Left colon (tissue), 2 donors: ENCODE measurements at places on chromosomes 2 and 18. TPM values are rescaled to one million over a fixed set of nuclear protein-coding genes. Genes with fewer than 3 reads are reported as not detected.
A peak's percentile ranks its signal among the peaks of the same experiment; 100 is the strongest.

DNA sequence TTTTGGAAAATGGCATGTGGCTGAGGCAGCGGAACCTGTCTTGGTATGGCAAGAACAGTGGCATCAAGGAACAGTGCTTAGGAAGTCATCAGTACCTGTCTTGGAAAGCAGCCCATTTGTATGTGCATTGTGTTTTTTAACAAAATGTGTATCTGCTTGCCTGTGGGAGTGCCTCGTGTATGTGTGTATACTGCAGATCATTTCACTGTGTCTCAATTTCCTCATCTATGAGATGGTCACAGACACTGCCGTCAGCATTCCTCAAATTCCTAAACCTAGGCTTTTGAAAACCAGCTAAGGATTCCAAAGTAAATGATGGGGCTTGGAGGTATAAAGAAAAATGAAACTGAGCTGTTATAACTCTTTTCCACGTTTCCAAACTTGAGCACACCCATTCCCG lies 441.3 kb downstream of the RND3 start:
- no peak for DNase-seq

DNA sequence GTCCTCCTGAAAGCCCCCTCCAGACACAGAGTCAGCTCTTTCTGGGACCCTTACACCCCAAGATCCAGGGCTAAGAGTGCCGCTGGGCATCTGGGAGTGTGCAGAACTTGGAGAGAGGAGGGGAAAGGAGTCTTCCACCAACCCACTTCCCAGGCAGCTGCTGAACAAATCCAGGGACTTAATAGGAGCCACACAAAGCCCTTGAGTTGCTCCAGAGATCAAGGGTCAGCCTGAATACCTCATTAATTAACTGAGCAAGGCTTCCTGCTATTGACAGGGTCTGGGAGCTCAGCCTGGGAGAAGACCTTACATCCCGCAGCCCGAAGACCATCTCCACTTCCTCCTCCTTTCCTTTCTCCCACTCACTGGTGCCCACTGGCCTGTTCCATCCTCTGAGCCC lies 108.3 kb downstream of the CELF4 start:
- no peak for DNase-seq

DNA sequence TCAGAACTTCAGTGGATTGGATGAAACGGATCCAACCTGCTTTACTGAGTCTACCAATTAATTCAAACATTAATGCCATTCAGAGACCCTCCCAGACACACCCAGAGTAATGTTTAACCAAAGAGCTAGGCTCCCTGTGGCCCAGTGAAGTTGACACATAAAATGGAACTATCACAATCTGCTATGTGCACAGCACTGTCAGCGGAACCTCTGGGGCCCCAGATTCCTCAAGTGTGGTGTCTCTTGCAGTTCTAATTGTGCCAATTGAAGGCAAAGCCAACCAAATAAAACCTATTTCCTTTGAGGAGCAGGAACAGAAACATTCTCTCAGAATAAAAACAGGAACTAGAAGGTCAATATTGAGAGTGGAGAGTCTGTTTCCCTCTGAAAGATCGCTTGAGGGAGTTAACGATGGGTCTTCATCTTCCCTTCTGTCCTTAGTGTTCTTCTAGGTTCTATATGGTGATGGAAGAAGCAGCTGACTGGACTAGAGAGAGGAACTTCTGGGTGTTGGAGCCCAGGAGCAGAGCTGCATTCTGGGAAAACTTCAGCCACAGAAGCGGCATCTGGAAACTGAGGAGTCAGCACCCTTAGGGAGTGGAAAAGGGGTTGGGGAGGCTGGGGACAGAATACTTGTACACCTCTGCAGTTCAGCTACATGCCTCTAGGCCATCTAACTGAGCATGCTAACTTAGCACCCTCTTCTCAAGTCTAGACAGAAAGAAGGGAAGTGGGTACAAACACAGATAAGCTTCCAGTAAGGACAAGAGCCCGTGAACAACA lies 174.4 kb upstream of the FBXO11 start:
- DNase-seq = no peak

GRCh38 chr2:4753721-4754120 lies 938.5 kb upstream of the SOX11 start:
- DNase-seq = no peak

- no peak for DNase-seq
Measured at GRCh38 chr2:179274749-179275148, 10.1 kb upstream of the SESTD1 start.

DNA sequence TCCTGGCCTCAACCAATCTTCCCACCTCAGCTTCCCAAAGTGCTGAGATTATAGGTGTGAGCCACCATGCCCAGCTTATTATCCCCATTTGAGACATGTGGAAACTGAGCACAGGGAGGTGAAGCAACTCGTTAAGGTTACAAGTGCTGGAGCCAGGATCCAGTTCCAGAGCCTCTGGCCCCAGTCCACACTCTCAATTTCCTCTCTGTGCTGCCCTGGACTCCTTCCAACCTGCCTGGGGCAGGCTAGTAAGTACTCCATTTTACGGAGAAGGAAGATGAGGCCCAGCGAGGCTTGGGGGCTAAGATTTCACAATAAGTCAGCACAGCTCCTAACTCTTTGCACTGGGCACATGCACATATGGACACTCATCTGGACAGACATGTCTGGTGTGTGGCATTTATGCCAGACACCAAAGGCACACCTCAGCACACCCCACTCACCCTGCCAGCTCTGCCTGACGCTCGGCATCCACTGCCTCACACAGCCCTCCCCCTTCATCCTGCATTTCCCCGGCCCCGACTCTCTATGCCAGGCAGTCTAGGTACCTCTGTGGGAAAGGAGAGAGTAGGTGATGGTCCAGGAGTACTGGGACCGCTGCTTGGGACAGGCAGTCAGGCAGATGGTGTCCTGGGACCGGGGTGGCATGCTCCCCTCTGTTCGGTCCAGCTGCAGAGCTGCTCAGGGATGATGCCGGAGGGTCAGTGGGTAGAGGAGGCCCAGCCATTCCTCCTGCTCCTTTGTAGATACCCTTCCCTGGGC lies 20.5 kb downstream of the CFAP65 start:
- no peak for DNase-seq

- DNase-seq = no peak
Measured at GRCh38 chr2:241551998-241552737, 6.4 kb upstream of the BOK start.

DNA sequence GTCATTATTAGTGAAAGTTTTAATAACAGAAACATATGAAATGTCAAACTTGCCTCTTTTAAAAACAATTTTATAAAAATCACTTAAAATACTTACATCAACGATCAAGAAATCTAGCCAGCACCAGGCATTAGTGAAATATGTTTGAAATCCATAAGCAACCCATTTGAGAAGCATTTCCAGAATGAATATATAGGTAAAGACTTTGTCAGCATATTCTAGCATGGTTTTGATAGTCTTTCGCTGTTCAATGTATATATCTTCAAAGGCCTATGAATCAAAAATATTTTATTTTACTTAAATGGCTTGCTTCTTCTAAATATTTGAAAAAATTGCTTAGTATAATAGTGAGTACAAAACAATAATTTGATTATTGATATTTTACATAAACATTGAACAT lies 91.1 kb downstream of the SCN3A start:
- DNase-seq = no peak

GRCh38 chr2:102051692-102052277 lies 60.0 kb downstream of the IL1R2 start:
- DNase-seq = no peak

DNA sequence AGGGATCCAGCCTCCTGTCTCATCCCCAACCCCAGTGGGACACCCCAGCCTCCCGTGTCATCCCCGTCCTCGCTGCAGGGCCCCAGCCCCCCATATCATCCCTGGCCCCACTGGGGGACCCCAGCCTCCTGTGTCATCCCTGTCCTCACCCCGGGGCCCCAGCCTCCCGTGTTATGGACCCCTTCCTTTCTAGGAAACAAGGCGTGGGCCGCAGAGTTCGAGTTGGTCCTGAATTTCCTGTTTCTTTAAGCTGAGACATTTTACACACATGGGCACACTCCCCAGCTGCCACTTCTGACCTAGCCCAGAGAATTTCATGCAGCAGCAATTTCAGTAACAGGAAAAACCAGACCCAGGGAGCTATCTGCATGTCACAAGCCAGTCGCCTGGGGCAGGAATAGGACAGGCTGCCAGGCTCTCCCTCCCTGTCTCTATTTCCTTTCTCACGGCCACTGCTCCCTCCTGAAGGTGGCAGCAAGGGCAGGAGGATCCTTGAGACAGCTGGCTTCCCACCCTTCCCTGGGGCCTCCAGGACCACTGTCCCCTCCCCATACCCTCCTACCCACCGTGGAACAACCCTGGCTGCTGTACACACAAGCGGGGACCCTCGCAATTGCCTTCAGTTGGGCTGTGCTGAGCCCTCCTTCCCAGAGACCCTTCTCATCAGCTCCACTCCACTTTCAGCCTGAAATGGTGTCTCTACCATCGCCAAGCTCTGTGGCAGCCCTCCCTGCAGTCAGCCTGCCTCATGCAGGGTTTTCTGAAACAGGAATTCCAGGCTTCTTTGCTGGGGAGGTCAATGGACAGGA lies 141.9 kb upstream of the ID2 start:
- peak; percentile 62 for DNase-seq

GRCh38 chr2:165544897-165545296 lies 75.4 kb downstream of the CSRNP3 start:
- no peak for DNase-seq

DNA sequence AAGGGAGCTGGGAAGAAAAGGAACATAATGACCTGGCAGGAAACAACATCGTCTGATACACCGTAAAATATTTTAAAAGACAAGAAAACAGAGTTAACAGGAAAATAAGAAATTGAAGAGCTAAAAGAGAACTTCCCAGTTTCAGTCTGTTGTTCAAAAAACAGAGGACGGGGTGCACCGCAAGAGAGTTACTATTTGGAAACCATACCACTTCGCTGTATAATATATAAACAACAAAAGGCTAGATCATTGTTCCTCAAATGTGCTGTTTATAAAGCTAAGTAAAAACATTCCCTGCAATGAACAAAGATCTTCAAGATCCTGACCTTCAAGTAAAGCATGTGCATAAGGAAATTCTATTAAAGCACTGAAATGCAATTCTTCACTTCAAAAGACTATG lies 2.1 kb downstream of the PPP3R1 start:
- DNase-seq = no peak

GRCh38 chr18:8361941-8362471 lies 247.2 kb upstream of the RAB12 start:
- no peak for DNase-seq

DNA sequence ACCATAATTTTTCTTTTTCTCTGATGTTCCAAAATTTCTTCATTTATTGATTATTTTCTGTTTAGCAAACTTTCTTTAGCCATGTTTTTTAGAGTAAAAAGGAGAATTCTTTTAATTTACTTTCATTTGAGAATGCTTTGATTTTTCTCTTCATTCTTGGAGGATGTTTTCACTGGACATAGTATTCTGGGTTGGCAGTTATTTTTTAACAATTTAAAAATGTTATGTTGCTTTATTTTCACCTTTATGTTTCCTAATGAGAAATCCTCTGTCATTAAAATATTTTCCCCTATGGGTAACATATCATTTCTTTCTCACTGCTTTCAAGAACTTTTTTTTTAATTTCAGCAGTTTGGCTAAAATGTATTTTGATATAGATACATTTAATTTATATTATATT lies 631.4 kb upstream of the CDH2 start:
- no peak for DNase-seq

DNA sequence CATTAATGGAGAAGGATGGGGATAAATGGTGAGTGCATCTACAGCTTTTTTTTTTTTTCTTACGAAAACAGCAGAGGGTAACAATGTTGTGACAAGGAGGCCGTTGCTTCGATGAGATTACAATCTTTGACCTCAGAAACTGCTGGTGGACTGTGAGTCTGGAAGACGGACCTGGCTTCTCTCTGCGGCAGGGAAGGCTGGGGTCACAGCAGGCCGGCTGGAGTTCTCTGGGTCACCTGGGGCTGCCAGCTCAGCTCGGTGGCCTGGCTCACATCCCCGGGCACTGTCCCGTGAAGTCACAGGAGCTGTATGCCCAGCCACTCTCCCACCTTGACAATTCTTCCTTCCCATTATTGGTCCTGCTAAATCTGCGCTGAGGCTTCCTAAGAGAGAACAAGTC lies 160.8 kb downstream of the ACKR3 start:
- DNase-seq = no peak

GRCh38 chr2:221350616-221351015 lies 221.5 kb downstream of the EPHA4 start:
- no peak for DNase-seq

DNA sequence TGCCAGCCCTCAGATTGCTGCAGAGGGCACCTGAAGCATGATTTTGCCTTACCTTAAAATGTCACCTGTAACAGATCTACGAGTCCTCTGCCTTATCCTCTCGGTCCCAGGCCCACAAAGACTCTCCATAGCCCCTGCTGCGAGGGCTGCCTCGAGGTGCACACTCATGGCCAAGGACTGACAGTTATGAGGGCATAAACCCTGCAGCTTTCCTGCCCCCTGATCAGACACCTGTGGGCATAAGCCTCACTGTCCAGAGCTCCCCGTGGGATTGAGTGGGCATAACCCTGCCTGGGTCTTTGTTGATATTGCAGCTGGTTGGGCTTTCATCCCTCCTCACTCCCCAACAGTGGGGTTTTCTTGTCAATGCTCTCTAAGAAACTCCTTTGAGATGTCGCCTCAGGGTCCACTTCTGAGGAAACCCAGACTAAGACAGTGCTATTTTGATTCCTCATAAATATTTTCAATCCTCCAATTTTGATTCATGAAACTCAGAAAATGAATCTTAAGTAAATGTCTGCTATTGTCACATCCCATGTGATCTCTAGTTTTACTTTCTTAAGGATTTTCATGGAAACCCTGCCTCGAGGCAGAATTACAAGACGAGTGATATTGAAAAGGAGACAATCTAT lies 108.5 kb upstream of the NCK2 start:
- DNase-seq = no peak

- no peak for DNase-seq
Measured at GRCh38 chr2:163571423-163572102, 164.2 kb downstream of the FIGN start.

TEX44 gene
- total RNA-seq = not detected

AGFG1 gene
- total RNA-seq = 77.3 TPM

DPY30 gene
- 40.5 TPM for total RNA-seq

XPO1 gene
- total RNA-seq = 62.6 TPM

POTEI gene
- total RNA-seq = 0.08 TPM

IL1F10 gene
- total RNA-seq = not detected

GKN1 gene
- not detected for total RNA-seq

EMX1 gene
- total RNA-seq = 2.2 TPM

REG3A gene
- total RNA-seq = not detected

BIRC6 gene
- total RNA-seq = 126 TPM

NMS gene
- not detected for total RNA-seq

SULT1C2 gene
- total RNA-seq = 0.98 TPM

FOXI3 gene
- total RNA-seq = not detected
